ENCODE measurements at places on chromosomes 2 and 18.
A peak's percentile ranks its signal among the peaks of the same experiment; 100 is the strongest.

DNA sequence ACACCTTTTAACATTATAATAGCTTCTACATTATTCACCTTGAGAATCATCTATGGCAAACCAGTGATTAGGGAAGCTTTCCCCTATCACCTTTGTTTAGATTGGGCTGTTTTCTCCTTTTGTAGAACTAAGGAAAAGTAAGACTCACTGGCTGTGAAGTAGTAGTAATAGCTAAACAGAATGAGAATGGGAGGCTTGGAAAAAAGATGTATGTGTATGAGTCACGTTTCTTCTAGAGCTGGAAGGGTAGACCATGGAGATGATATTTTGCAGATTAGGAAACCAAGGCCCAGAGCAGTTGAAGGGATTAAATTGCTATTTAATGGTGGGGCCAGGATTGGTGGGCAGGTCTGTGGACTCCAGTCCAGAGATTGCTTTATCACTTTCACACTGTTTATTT, 214.5 kb downstream of the MCFD2 start:
- H3K36me3 ChIP-seq: peaks cover 41% of the 10 kb centered on the region
- H3K27ac ChIP-seq: peak overlapping the region; percentile 77
- DNase-seq: peak; percentile 47
- no peak overlapping the region for H3K4me3 ChIP-seq

- no peaks in the 10 kb centered on the region for H3K36me3 ChIP-seq
- H3K27ac ChIP-seq: no peak within 1 kb of the TSS
- H3K4me1 ChIP-seq: no peaks in the 10 kb centered on the region
- DNase-seq: no peak
- no peak within 1 kb of the TSS for H3K4me3 ChIP-seq
These were observed at the start of gene PSD4 for GRCh38 chr2:113173542-113174375. TSS of gene PSD4 (plus strand) at chr2:113173971. CDS start at chr2:113182457, 8,486 bp downstream.

GRCh38 chr18:74381621-74382295, 66.1 kb downstream of the C18orf63 start:
- no peak for DNase-seq
- no peak overlapping the region for H3K4me3 ChIP-seq
- H3K4me1 ChIP-seq: no peaks in the 10 kb centered on the region
- no peaks in the 10 kb centered on the region for H3K36me3 ChIP-seq
- peaks cover 57% of the 10 kb centered on the region for H3K27me3 ChIP-seq

DNA sequence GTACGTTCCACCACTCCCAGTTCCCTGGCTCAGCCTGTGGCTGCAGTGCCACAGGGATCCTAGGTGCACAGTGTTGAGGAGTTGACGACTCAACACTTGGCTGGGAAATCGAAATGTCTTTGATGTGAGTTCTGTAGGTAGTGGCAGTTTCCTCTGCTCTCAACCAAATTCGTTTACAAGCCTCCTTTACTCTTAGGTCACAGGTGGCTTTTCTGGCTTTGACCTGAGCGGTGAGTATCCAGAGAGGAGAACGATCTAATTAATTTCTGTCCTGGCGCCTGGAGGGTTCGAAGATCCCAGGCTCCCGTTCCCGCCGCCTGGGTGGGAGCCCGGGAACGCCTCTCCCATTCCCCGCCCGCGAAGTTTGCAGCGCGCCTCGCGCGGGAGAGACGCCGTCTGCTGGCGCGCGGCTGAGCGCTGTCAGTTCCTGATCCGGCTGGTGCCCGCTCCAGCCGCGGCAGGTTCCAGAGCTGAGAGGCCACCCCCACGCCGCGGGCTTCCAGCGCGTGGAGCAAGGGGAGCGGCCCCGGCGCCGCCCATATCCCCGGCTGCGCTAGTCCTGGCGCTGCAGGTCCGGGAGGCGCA, at the start of gene LAMA3:
Gene LAMA3 (plus strand): TSS at position 423 of the 585 bp plus-strand sequence. CDS start 231 bp downstream, outside the sequence.
- H3K4me3 ChIP-seq: 0 out of 2 replicates have a peak within 1 kb of the TSS, but pooled peaks have one; percentile 34
- DNase-seq: peak; percentile 2

GRCh38 chr2:45973426-45973825, 322.0 kb downstream of the PRKCE start:
- H3K4me1 ChIP-seq: peaks cover 20% of the 10 kb centered on the region
- H3K27me3 ChIP-seq: no peaks in the 10 kb centered on the region
- H3K36me3 ChIP-seq: no peaks in the 10 kb centered on the region
- H3K4me3 ChIP-seq: no peak overlapping the region
- no peak overlapping the region for H3K27ac ChIP-seq
